ENCODE measurements at places on chromosomes 5 and 9.

DNA sequence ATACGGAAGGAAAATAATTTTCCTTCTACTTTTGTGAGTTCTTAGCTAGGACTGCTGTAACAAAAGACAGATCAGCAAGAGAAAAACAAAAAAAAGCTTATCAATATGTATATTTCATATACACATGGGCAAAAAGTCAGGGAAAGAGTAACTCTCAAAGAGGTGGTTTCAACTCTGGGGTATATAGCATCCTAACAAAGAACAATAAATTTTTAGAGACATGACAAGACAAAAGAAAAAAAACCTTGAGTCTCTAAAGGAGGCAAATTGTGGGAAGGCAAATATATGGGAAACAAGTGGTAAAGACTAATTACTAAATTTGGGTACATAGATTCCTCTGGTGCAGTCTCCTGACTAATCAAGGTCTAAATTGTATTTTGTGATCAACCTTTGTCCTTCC, 93.2 kb downstream of the C5orf15 start:
- no peak for DNase-seq

DNA sequence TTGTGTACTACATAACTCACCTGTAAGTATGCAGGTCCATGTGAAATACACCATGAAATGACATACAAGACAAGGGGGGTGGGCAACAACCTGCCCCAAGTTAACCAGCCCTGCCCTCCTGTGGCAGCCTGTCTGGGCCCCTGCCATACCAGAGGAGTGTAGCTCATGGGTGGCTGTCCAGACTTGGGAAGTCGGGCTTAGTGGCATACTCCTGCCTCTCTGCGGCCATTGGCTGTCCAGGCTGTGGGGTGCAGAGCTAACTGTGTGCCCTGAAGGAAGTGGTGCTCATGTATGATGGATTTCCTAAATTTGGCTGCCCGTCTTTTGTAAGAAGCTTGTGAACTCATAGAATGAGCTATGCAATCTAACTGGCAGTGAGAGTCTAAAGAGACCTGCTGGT, 47.0 kb downstream of the GPR107 start:
- DNase-seq: no peak

DNA sequence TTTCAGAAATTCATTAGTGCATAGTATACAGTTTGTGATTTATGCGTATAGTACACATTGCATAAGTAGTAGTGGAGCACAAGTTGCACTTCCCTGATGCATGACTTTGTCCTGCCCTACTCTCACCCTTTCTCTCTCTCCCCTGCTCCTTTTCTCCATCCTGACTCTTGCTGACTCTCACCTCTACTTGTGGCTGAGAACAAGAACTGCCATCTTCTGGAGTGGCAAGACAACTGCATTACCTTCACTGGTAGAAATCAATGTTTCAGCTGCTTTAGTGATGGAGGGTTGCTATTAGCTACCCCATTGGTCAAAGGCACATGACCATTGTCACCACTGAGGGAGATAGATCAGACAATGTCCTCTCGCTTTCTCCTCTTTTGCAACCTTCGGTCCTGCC, 26.9 kb downstream of the SPEF2 start:
- DNase-seq: no peak

DNA sequence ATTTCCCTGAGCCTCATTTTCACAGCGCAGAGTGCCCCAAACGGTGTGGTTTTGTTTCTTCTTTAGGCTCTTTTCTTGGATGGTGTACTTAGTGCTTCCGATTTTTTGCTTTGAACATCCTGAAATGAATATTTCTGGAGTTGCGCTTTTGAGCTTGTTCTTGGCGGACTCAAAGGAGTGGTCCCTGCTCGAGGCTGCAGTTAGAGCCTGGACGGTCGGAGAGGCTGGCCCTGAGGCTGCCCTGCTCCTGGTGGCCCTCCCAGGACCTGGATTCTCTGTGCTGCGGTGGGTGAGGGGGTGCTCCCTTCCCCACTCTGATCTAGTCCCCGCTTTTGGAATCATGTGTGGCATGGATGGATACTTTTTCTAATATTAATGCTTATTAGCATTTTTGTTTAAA, 291.8 kb upstream of the IRX4 start:
- no peak for DNase-seq

GRCh38 chr9:124437086-124437485, 13.2 kb upstream of the ADGRD2 start:
- no peak for DNase-seq

DNA sequence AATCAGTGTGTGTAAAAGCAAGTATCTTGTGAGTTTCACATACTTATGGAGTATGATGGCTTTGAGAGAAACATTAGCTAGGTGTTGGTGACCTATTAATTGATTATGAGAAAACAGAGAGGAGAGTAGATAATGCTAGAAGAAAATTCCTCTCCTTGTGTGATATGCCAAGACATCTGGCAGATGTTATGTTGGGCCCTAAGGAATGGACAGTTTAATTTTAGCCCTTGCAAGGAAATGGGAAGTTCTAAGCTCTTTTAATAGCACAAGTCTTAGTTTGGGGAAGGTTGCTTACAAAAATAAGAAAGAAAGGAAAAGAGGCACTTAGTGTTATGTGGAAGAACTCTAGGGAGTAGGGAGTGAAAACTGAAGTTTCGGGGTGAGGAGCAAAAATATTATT, 5.1 kb downstream of the ZNF462 start:
- no peak for DNase-seq

GRCh38 chr9:76425677-76426453, 31.6 kb upstream of the RFK start:
- DNase-seq: no peak

- no peak for DNase-seq
Measured at GRCh38 chr9:17062497-17062896, 72.3 kb upstream of the CNTLN start.

- DNase-seq: no peak
Measured at GRCh38 chr9:119509291-119509905, 140.2 kb upstream of the BRINP1 start.

Data from fibroblast of skin of scalp (primary cell).